ENCODE measurements at places on chromosomes 13 and 19.

GRCh38 chr13:90477216-90477615 is 870.3 kb upstream of the MIR17HG start:
- no peaks in the 10 kb centered on the region for H3K27me3 ChIP-seq
- no peak overlapping the region for H3K27ac ChIP-seq
- H3K4me1 ChIP-seq: no peaks in the 10 kb centered on the region
- H3K36me3 ChIP-seq: no peaks in the 10 kb centered on the region
- DNase-seq: no peak

DNA sequence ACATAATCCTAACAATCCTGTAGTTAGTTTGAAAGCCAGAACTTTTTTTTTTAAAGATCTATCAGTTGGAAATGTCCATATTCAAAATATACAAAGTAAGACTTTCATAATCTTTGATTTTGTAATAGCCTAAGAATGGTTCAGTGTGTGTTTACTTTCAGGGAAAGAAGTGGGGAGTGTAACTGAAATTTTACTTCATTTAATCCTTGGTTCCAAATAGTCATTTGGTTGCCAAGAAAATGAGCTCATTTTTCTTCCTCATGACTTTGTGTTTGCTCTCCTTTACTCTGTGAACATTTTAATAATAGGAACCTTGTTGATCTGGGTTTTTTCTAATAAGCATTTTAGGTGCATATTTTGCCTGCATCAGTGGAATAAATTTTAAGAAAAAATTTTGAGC is 278.8 kb downstream of the SLITRK6 start:
- H3K4me1 ChIP-seq: no peaks in the 10 kb centered on the region
- no peaks in the 10 kb centered on the region for H3K36me3 ChIP-seq
- DNase-seq: no peak

GRCh38 chr19:674282-675151 is 1.7 kb upstream of the FSTL3 start:
- peak overlapping the region; percentile 95 for H3K27ac ChIP-seq
- no peak overlapping the region for H3K4me3 ChIP-seq
- H3K36me3 ChIP-seq: no peaks in the 10 kb centered on the region
- peaks cover 33% of the 10 kb centered on the region for H3K4me1 ChIP-seq
- H3K27me3 ChIP-seq: no peaks in the 10 kb centered on the region

DNA sequence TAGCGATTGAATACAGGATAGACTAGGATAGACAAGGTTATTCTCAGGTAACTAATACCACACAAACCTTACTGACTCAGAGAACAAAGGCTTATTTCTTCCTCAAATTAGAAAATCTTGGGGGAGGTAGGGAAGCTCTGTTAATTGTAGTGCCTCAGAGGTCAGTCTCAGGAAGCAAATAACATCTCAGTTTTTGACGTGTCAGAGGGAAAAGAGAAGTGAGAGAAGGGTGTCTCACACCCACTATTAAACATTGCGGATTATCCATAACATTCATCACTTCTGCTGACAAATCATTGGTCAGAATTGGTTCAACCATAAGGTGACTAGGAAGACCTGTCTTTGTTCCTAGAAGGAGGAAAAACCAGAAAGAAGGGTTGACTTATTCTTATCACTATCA is 579.4 kb upstream of the MIR17HG start:
- no peak overlapping the region for H3K4me3 ChIP-seq
- DNase-seq: no peak
- no peak overlapping the region for H3K27ac ChIP-seq
- H3K36me3 ChIP-seq: no peaks in the 10 kb centered on the region

- H3K27me3 ChIP-seq: no peaks in the 10 kb centered on the region
- no peaks in the 10 kb centered on the region for H3K36me3 ChIP-seq
- no peak overlapping the region for H3K27ac ChIP-seq
- H3K4me1 ChIP-seq: no peaks in the 10 kb centered on the region
- H3K4me3 ChIP-seq: no peak overlapping the region
Measured at GRCh38 chr13:98246538-98247172, 69.6 kb upstream of the RNF113B start.

GRCh38 chr19:41587101-41587837 is 11.3 kb downstream of the CEACAM21 start:
- no peak overlapping the region for H3K27ac ChIP-seq
- H3K4me3 ChIP-seq: no peak overlapping the region
- no peaks in the 10 kb centered on the region for H3K36me3 ChIP-seq

GRCh38 chr13:102643656-102644055 is 46.9 kb downstream of the TPP2 start:
- peaks cover 91% of the 10 kb centered on the region for H3K36me3 ChIP-seq
- no peak overlapping the region for H3K4me3 ChIP-seq
- H3K27ac ChIP-seq: no peak overlapping the region
- no peaks in the 10 kb centered on the region for H3K4me1 ChIP-seq
- no peak for DNase-seq
- no peaks in the 10 kb centered on the region for H3K27me3 ChIP-seq

- H3K36me3 ChIP-seq: no peaks in the 10 kb centered on the region
- no peak for DNase-seq
- H3K27me3 ChIP-seq: no peaks in the 10 kb centered on the region
- H3K4me1 ChIP-seq: no peaks in the 10 kb centered on the region
Measured at GRCh38 chr13:51980908-51981307, 30.3 kb downstream of the ATP7B start.

DNA sequence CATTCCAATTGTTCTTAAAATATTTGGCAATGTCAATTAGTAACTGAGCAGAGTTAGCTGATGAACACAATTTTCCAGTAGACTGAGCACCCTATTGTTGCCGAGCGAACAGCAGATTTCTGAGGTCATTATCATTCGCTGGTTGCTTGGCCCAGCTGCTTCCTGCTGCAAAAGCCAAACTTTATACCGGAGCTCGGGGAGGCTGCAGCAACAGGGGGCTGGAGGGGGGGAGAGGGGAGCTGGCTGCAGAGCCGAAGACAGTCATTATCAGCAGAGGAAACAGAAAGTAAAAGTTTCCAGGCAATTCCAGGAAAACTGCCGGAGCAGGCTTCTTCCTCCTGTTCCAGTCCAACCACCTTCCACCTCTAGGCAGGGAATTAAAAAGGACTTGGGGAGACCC is 77.9 kb downstream of the ZNF536 start:
- H3K4me1 ChIP-seq: no peaks in the 10 kb centered on the region
- H3K27ac ChIP-seq: peak overlapping the region; percentile 59
- no peak for DNase-seq
- H3K36me3 ChIP-seq: no peaks in the 10 kb centered on the region
- no peaks in the 10 kb centered on the region for H3K27me3 ChIP-seq

DNA sequence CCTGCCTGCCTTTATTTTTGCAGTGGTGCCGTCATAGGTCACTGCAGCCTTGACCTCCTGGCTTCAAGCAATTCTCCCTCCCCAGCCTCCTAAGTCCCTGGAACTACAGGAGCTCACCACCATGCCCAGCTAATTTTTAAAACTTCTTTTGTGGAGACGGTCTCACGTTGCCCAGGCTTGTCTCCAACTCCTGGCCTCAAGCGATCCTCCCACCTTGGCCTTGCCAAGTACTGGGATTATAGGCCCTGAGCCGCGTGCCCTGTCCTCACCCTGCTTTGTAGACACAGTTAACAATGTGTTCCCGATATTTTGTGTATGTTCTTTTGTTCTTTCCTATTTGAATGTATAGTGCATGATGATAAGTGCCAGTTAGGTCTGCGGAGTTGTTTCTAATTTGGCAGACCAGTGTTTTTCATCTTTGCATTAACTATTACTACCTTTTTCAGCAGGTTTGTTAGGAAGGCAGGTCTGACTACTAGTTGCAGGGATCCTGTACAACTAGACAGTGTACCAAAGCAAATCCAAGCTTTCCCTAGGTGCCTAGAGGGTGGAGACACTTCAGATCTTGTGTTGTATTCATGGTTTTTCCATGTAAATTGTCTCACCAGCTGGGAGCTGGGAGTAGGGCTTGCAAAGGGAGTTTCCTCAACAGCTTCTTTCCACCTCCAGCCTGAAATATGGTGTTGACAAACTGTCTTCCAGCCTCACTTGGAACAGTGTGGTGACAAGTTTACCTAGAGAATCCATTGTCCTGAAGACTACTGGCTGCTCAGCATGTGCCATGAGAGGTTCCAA is 9.5 kb upstream of the WTIP start:
- no peak for DNase-seq
- peak overlapping the region; percentile 23 for H3K27ac ChIP-seq
- no peak overlapping the region for H3K4me3 ChIP-seq
- peaks cover 27% of the 10 kb centered on the region for H3K36me3 ChIP-seq
- peaks cover 33% of the 10 kb centered on the region for H3K4me1 ChIP-seq
- no peaks in the 10 kb centered on the region for H3K27me3 ChIP-seq

- H3K36me3 ChIP-seq: no peaks in the 10 kb centered on the region
- no peak for DNase-seq
- H3K27me3 ChIP-seq: no peaks in the 10 kb centered on the region
- H3K27ac ChIP-seq: no peak overlapping the region
Measured at GRCh38 chr19:21134934-21135366, 6.9 kb upstream of the ZNF431 start.

- no peak overlapping the region for H3K4me3 ChIP-seq
- no peaks in the 10 kb centered on the region for H3K36me3 ChIP-seq
- no peaks in the 10 kb centered on the region for H3K27me3 ChIP-seq
- no peak for DNase-seq
- H3K27ac ChIP-seq: no peak overlapping the region
Measured at GRCh38 chr13:24995225-24995804, 100.6 kb upstream of the PABPC3 start.

DNA sequence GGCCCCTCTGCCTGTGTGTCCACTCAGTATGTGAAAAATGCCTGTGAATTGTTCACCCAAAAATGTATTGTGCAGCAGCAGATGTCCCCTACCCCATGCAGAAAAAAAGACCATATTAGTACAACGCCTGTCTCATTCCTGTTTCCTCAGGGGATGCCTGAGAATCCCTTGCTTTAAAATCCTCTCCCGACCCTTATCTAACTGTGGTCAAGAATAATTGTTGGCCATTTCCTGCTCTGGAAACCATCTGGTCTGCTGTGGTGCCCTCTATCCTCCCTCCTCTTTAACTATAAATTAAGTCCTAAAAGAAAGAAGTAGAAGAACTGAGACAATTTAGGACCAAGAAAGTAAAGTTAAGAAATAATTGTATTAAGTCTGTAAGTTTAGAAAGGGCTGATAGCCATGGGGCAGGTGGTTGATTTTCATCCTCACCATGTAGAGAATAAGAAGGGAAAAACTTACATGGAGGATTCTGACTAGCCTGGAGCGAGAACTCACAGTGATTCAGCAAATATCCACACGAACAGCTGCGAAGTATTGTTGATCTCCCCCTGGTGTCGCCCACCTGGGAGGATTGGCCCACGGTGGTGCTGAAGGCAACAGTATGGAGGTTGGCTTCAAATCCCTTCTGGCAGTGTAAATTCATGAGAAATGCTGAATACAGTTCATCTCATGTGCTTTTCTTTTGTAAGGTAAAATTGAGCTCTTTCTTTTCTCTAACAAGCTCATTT is 85.6 kb downstream of the COL4A2 start:
- H3K27ac ChIP-seq: peak overlapping the region; percentile 54
- peaks cover 8% of the 10 kb centered on the region for H3K4me1 ChIP-seq
- H3K27me3 ChIP-seq: no peaks in the 10 kb centered on the region
- no peaks in the 10 kb centered on the region for H3K36me3 ChIP-seq

GRCh38 chr13:48891586-48891985 is 84.1 kb upstream of the FNDC3A start:
- H3K4me3 ChIP-seq: no peak overlapping the region
- no peak overlapping the region for H3K27ac ChIP-seq
- H3K36me3 ChIP-seq: no peaks in the 10 kb centered on the region
- DNase-seq: no peak

- H3K36me3 ChIP-seq: no peaks in the 10 kb centered on the region
- H3K4me1 ChIP-seq: no peaks in the 10 kb centered on the region
- DNase-seq: no peak
- H3K4me3 ChIP-seq: no peak overlapping the region
- H3K27me3 ChIP-seq: no peaks in the 10 kb centered on the region
- no peak overlapping the region for H3K27ac ChIP-seq
Measured at GRCh38 chr13:54574791-54575190, 1546.2 kb downstream of the OLFM4 start.

- no peaks in the 10 kb centered on the region for H3K27me3 ChIP-seq
- no peak overlapping the region for H3K27ac ChIP-seq
- peaks cover 99% of the 10 kb centered on the region for H3K36me3 ChIP-seq
- DNase-seq: no peak
- no peak overlapping the region for H3K4me3 ChIP-seq
Measured at GRCh38 chr19:5143471-5144411, 174.8 kb downstream of the KDM4B start.

DNA sequence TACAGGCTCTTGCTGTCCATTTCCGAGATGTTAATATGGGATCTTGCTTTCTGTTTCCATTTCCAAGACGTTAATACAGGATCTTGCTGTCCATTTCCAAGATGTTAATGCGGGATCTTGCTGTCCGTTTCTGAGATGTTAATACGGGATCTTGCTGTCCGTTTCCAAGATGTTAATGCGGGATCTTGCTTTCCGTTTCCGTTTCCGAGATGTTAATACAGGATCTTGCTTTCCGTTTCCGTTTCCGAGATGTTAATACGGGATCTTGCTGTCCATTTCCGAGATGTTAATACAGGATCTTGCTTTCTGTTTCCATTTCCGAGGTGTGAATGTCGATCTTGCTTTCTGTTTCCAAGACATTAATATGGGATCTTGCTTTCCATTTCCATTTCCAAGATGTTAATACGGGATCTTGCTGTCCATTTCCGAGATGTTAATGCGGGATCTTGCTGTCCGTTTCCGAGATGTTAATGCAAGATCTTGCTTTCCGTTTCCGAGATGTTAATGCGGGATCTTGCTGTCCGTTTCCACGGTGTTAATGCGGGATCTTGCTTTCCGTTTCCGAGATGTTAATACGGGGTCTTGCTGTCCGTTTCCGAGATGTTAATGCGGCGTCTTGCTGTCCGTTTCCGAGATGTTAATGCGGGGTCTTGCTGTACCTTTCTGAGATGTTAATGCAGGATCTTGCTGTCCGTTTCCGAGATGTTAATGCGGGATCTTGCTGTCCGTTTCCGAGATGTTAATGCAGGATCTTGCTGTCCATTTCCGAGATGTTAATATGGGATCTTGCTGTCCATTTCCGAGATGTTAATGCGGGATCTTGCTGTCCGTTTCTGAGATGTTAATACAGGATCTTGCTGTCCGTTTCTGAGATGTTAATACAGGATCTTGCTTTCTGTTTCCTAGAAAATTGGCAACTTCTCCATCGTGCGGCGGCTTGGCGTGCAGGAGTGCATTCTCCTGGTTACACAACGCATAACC is 38.3 kb downstream of the PEX11G start:
- no peak for DNase-seq
- H3K4me1 ChIP-seq: no peaks in the 10 kb centered on the region
- no peak overlapping the region for H3K27ac ChIP-seq
- no peak overlapping the region for H3K4me3 ChIP-seq
- H3K36me3 ChIP-seq: peaks cover 20% of the 10 kb centered on the region

DNA sequence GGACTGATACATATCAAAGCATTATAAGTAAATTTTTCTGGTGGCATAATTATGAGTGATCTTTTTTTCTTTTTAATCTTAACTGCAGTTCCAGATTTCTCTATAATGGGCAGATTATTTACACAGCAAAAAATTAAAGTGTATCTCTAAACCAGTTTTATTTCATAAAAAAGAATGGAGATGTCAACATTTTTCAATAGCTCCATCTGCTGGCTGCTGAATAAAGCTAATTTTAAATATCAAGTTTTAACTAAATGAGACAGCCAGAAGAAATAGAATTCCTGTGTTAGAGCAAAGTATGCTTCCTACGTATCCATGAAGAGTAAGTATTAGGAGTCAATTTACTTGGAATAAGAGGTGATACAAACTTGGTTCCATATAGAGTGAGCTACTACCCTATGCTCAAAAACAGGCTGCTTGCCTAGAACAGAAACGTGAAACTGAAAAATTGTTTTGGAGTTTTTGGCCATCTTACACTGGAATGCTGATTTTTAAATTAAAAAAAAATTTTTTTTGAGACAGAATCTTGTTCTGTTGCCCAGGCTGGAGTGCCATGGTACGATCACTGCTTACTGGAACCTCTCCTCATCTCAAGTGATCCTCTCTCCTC is 5.0 kb upstream of the PDS5B start:
- H3K36me3 ChIP-seq: no peaks in the 10 kb centered on the region
- H3K27ac ChIP-seq: no peak overlapping the region
- H3K4me1 ChIP-seq: peaks cover 9% of the 10 kb centered on the region
- DNase-seq: no peak
- H3K4me3 ChIP-seq: no peak overlapping the region

Data from esophagus squamous epithelium (tissue), 5 donors.